ENCODE measurements at places on chromosomes 5 and 9.
A peak's percentile ranks its signal among the peaks of the same experiment; 100 is the strongest.

DNA sequence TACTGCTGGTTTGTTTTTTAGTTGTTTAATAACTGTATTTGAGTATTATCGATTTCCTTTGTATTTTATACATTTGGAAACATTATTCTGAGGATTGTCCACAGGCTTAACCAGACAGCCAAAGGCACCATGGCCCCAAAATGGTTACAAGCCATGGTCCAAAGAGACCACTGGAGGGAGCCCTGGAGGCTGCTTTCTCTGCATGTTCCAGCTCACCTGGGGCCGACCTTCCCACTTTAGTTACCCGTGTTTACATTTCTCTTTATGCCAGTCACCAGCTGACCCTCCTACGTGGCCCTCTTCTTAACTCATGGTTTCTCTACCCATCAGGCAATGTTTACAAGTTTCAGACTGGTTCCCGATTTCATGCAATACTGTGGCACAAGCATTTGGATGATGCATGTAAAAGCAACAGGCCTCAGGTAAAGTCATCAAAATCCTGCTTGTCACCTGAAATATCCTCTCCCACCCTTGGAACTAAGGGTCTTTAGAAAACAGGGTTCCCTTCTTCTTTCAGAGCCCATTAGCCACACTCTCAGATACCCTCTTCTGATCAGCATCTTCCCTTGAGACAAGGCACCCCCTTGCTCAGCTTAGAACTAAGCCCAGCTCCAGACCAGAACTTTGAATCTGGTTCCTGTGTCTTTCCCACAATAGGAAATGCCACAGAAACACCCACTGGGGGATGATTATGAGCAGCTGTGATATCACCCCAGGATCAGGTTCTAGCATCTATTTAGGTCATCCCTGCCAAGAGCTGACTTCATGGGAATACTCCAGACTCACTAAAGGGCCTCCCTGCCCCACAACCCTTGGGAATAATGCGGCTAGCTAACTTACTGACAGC, 49.9 kb upstream of the GARNL3 start:
- peak; percentile 71 for DNase-seq

DNA sequence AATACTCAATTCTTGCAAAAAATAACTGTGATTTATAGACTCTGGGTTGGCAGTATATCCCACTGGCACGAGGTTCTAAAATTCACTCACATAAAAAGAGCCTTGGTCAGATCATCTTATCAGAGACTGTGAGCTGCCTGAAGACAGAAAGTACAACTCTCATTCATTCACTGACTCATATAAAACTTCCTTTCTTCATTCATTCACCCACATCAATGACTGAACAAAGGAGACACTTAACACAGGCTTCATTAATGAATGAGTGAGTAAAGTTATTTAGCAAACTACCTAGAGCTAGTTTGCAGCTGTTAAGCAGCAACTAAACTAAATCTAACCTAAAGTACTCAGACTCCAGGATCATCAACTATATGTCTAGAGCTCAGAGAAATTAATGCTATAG, 214.7 kb downstream of the DENND1A start:
- DNase-seq = no peak

DNA sequence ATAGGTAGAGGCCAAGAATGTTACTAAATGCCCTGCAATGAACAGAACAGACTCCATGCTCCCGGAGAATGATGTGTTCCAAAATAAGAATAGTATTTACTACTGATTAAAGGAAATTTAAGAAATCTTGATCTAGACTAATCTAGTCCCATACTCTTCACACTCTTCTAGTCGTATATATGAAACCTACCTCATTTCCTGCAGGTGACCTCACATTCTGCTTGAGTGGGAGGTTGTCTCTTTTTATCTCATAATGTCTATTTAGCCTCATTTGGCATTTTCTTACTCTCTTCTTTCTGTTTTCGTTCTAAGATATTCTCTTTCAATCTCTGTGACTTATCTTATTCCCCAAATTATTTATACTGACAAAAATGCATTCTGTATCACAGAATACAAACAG, 9.2 kb upstream of the SHOC1 start:
- DNase-seq = no peak

DNA sequence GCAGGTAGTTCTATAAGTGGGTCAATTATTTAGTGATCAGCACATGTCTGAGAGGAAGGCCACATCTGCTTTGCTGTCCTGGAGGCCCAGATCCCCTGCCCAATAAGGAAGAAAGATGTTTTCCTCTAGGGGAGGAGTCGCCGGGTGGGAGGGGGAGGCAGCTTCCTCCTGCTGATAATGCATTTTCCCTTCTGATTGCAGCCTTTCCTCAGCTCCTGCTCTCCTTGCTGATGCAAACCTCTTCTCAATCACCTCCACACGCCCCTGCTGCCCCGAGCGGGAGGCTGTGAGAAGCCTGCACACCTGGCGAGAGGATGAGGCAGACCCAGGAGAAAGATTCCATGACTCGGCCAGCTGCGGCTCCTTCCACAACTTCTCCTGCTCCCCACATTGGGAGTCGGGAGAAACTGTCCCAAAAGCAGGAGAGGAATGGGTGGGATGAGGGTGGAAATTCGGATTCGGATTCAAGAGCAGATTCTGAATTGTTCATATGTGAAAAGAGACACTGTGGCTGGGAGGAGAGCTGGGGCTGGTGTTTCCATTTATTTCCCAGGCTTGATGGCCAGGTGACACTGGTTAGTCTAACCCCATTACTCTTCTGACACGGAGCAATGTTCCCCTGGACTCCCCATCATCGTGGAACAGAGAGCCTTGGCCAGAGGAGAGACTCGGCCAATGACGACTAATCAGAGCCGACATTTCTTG, 6.8 kb upstream of the NTNG2 start:
- DNase-seq = no peak

DNA sequence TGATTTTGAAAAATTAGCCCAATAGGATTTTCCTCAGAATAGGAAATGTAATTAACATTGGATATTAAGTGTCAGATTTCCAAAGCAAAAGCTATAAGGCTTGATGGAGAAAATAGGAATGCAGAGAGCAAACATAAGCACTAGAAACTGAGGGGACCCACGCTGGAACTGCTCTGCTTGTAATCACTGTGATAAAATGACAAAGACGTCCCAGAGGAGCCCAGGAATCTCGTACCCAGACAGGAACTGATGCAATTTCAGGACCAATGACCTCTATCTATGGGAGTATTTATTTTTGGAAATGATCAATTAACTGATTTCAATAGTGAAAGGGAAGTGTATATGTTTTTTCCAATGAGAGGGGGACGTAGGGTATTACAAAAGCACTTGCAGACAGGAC, 714.5 kb upstream of the WWC1 start:
- DNase-seq = no peak

- no peak for DNase-seq
These were observed 6.2 kb upstream of the ARHGEF28 start for GRCh38 chr5:73619606-73620333.

- DNase-seq = peak; percentile 9
These were observed 138.0 kb upstream of the KCNN2 start for GRCh38 chr5:114223866-114224265.

- no peak for DNase-seq
These were observed 56.8 kb downstream of the TRIO start for GRCh38 chr5:14199902-14200301.

DNA sequence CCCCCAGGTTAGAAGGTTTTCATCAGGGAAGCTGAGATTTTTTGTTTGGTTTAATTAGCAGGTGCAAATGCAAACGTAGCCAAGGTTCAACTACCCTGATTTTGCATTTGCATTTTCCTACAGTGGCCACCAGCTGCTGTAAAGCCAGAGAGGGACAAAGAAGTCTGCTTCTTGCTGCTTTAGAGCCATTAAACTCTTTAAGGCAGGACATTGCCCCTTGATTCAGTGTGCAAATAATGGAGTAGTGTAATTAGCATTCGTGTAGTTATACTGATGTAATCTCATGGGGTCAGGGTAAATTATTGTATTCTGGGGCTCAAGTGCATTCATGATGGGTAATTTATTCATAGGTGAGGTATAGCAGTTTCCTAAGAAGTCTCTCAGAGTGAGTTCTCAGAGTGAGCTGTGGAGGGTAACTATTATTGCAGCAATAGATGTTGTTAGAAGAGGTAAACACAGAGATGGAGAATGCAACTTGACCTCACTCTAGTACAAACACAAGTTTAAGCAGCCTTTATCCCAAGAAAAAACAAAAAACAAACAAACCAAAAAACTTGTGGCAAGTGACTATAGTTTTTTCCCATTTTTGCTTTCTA, 526.5 kb downstream of the KIF4B start:
- DNase-seq = no peak

DNA sequence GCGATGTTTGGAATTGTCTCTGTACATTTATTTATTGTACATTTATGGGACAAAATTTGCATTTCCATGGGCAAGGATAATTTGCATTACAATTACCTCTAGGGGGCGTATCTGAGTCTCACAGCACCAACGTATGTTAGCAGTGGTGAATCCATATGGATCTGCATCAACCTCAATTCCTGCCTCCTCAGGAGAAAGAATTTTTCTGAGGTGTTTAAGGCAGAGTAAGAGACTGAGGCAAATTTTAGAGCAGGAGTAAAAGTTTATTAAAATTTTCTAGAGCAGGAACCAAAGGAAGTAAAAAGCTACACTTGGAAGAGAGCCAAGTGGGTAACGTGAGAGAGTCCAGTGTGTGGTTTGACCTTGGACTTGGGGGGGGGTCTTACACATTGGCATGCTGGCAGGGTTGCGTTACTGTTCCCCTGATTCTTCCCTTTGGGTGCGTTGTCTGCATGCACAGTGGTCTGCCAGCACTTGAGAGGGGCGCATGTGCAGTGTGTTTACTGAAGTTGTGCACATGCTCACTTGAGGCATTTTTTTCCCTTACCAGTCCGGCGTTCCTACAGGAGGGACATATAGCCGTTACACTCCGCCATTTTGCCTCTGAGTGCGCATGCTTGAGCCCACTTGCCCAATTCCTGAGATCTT, 21.0 kb upstream of the RAB14 start:
- no peak for DNase-seq

- no peak for DNase-seq
These were observed 67.4 kb downstream of the RAPGEF1 start for GRCh38 chr9:131672451-131672850.

DNA sequence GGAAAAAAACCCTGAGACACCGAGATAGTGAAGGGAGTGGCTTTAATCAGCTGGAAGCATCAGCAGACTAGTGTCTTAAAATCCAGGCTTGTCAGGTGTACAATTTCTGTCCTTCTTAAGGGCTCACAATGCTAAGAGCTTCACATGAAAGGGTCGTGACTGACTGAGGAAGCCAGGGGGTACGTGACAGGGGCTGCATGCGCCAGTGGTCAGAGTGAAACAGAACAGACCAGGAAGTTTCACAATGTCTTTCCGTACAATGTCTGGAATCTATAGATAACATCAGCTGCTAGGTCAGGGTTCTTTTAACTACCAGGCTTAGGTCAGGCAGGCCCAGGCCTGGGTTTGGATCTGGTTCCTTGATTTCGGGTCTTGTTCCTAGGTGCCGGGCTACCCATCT, 253.0 kb downstream of the CDH10 start:
- no peak for DNase-seq

GRCh38 chr5:171520300-171521174, 101.1 kb downstream of the FGF18 start:
- peak; percentile 80 for DNase-seq

DNA sequence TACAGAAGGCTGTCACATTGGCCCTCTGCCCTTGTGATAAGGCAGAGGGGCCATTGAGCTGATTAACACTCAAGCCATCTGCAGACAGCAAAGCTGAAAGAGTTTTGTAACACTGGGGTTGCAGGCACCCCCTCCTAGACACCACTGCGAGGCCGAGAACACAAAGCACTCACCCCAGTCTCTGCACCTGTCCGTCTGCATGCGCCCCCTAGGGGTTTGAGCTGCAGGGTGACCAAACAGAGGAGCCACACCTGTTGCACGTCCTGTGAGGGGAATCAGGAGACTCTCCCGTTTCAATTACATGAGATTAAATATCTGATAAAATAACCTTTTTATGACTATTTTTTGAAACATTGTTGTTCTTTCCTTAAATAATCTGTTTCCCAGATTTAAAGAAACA, 1180.4 kb downstream of the CDH9 start:
- no peak for DNase-seq

GRCh38 chr9:5587024-5587423, 41.9 kb upstream of the RIC1 start:
- DNase-seq = no peak

GRCh38 chr5:73958037-73958436, 332.0 kb downstream of the ARHGEF28 start:
- no peak for DNase-seq

DNA sequence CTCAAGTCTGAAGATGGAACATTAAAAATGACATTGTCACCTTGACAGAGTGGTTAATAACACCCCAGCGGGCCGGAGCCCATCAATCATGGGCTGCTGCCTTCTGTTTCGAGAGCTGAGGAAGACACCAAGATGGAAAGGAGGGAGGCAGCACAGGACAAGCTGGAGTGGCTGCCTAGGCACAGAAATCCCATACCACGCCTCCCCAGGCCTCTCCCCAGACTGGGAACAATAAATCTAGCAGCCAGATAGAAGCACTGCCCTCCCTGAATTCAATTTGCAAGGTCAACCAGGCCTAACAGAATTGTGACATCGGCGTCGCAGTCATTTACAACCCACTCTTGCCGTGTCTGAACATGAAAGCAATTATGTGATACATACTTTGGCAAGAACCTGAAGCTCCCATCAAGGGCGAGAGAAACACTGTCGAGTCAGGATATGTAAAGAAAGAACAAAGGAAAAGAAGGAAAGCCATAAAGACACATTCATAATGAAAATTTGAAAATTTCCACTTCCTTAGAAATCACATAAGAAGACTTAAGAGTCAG, 35.4 kb upstream of the ZNF354A start:
- no peak for DNase-seq

DNA sequence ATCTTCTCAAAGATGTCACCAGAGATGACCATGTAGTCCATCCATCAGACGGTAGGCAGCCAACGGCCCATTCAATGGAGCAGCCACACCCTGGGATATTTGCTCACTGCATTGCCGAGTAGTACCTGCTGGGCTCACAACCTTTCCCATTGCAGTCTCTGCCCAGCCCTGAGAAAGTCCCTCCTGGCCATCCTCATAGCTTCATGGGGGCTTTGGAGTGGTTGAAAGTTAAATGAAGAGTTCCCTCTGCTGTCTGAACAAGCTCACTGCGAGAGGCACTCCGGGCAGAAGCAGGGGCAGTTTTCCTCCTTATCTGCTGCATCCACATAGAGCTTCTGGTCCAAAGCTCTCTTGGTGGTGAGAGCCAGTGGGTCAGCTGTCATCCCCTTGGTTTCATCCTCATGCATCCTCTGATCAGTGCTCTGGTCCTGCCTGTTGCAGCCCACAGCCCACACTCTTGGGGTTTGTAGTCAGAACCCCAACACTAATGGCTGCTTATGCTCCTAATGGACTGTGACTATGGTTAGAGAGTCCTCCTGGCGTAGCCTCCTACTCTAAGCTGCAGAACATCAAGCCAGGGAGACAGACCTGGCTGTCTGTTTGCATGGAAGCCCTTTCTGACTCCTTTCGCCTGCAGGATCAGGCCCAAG, 23.3 kb downstream of the TNFSF8 start:
- peak; percentile 47 for DNase-seq

GRCh38 chr5:67996596-67996995, 219.0 kb upstream of the PIK3R1 start:
- DNase-seq = no peak

Measured in urothelium cell line (cell line).